Stimulated activated CD4-positive, alpha-beta T cell treated with anti-CD3 and anti-CD28 coated beads, Interleukin-15, amount 100 ng/mL, for 24 hours (primary cell): ENCODE measurements at places on chromosomes 5 and 9.
A peak's percentile ranks its signal among the peaks of the same experiment; 100 is the strongest.

DNA sequence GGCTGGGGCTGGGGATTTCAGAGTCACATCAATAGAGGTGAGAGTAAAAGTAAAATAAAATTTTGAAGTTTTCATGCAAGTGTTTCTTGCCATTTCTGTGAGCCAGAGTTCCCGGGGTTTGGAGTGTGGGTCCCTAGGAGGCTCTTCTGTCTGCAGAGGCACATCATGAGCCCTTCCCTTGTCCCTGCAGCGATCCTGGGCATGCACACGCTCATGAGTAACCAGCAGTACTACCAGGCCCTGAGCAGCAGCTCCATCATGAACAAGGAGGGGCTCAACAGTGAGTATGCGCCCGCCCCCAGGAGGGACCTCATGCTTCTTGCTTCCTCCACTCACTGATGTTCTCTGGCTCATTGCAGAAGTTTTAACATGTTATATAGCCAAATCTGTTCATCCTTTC, 61.1 kb downstream of the TMOD1 start:
- DNase-seq: no peak

GRCh38 chr5:91219803-91220371, 163.2 kb downstream of the ARRDC3 start:
- peak; percentile 51 for DNase-seq

- peak; percentile 3 for DNase-seq
These were observed 101.9 kb downstream of the SLC28A3 start for GRCh38 chr9:84238652-84239051.

- DNase-seq: no peak
These were observed 57.5 kb downstream of the ZNF510 start for GRCh38 chr9:96720435-96720834.

GRCh38 chr5:112616812-112617547, 120.7 kb upstream of the APC start:
- no peak for DNase-seq

DNA sequence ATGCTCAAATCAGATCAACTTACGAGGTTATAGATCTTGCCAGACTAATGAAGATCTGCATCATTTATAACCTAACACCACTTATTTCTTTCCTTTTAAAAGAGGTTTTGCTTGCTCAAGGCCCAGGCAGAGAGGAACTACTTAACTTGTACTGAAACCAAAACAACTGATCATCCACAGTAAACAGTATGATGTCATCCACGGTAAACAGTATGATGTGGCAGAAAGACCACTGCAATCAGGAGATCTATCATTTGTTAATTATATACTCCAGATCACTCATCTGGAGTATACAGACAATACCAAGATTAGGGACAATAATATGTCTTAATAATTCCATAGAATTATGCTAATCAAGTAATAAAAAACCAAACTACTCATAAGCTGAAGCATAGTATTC, 116.8 kb downstream of the ADAMTS6 start:
- no peak for DNase-seq

DNA sequence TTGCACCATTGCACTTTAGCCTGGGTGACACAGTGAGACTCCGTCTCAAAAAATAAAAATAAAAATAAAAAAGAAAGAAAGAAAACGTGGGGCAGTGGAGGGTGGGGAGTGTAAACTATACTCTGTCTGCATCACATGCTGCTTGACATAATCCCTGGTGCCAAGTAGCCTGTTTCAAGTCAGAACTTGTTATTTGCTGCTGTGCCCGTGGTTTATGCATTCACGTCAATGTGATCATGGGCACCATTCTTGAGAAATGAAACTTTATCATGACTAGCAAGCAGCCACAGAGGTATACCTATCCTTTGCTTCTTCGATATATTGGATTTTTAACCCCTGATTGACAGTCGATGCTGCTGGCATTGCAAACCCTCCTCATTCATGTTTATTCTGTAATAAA, 4.1 kb upstream of the SMU1 start:
- DNase-seq: no peak

- DNase-seq: no peak
These were observed 46.6 kb downstream of the OSMR start for GRCh38 chr5:38892363-38892762.

DNA sequence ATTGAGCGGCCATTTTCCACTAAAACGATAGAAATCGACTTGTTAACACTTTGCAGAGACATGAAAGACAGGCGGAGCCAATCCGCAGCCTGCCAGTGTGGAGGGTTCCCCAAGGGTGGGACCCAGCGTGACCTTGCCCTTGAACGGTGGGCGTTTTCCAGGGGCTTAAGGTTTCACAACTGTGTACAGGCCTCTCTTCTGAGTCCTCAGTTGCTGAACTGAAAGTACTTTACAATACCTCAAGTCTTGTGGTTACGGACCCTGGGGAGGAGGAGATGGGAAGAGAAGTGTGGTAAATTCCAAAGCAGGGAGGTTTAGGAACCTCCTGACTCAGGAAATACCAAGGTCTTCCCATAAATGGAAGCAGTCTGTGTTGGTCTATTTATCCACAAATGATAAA, 68.2 kb upstream of the CKMT2 start:
- DNase-seq: no peak

GRCh38 chr5:146018514-146019375, 82.4 kb downstream of the SH3RF2 start:
- DNase-seq: no peak

DNA sequence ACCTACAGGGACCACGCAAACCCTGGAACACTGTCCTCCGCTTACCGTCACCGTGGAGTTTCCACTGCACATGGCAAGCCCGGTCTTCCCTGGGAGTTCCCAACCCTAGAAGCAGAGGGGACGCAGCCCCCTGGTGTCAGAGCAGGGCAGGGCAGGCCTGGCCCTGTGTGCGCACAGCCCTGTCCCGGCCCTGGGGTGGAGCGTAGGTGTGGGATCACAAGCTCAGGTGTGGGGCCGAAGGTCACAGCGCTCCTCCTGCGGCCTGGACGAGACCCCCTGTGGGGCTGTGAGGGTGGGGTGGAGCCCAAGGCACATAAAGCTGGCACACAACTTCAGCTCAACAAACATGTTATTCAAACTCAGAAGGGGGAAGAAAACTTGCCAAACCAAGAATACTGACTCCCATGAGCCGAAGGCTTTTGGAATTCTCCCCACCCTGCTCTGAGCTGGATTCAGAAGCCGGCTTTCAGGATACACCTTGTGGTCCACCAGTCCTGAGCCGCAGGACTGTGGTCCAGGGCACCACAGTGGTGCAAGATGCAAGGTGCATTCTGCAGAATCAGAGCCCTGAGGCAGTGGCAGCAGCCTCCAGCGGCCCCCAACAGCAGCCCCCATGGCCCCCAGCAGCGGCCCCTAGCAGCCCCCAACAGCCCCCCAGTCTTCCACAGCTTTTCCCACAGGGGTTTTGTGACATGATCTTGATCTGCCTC, 11.8 kb upstream of the EXOC3 start:
- peak; percentile 72 for DNase-seq

- peak; percentile 84 for DNase-seq
These were observed 1468.0 kb downstream of the FOXD4L5 start for GRCh38 chr9:63816751-63817621.

DNA sequence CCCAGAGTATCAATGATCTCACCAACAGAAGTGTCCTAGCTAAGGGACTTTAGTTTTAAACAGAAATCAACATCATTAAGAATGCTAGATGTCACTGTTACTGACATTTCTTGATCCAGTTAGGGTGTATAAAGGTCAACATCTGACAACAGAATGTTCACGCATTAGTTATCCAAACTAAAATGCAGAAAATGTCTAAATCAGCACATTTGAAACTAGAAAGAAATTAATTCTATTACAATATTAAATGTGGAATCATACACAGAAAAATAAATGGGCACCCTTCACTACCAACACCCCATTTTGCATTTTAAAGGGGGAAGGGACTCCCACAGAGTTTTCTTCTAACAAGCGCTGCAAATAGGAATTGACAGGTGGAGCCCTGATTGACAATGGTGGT, 24.5 kb downstream of the ELAVL2 start:
- DNase-seq: no peak

DNA sequence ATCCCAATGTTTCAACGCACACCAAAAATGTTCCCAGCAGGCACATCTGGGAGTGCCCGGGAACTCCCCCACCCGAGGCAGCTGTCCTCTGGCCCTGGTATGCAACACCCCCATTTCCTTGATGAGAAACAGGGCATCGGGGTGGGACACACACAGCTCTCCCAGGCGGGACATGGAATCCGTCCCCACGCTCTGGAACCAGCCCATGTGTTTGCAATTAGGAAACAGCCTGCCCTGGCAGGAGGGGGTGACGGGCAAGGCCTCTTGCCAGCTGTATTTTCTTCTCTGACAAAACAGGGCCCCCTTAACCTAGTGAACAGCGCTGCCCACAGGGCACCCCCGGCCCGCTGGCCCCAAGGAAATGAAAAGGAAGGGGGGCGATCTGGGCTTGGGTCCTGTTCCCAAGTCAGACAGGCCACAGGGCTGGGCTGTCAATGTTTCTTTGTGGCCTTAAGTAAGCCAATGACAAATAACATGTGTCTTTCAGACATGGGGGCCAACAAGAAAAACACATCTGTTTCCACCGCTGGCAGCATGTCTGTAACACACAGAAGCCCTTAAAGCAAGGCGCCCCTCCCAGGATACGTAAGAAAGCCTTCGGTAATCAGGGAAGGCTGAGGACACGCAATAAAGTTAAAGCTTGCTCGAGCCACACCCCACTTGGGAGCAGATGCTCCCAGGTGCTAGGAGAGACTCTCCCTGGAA, 125.3 kb downstream of the ROR2 start:
- no peak for DNase-seq

DNA sequence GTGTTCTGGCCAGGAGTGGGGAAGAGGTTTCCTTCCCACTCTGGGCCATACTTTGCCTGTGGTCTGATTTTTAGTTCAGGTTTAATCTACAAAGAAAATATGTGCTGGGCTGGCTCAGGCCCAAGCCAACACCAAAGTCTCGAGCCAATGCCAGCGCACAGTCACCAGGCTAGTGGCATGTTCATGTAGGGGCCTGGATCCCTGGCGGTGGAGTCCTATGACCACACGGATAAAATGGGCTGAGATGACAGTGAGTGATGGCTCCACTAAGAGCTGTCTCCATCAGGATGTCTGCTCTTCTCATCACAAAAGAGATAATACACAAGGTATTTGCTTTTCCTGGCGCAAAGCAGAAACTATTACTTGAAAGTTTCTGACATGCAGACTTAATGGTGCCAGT, 92.9 kb upstream of the PTPN3 start:
- DNase-seq: no peak

GRCh38 chr5:86115164-86115563, 502.6 kb upstream of the COX7C start:
- no peak for DNase-seq

DNA sequence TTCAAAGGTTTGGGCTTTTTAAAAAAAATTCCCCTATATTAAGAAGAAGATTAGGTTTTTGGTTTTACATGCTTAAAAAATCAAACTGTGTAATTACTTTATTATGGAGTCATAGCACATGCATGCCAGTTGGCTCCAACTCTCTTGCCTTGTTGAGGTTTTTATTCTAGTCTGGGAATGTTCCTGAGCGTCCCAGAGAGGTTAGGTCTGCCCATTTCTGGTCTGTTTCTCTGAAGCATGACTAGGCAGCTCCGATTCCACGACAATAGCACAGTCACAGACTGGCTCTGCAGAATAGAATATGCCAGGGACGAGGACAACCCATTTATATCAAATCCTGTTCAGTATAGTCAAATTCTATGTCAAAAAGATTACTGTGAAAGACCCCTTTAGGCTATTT, 217.0 kb downstream of the PCSK5 start:
- DNase-seq: no peak

DNA sequence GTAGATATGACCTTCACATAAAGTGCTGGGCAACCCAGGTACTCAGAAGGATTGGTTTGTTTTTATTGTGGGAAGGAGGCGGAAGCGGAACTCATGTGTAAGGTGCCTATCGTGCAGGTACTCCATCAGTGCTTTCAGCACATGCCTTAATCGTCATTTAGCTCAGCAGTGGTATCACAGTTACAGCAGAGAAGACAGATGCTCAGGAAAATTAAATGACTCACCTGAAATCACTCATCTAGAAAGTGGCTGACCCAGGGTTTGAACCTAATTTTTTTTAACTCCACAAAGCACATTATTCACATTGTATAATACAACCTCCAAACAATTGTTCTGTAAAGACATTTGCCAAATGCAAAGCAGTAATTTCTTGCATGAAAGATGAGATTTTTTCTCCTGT, 2.2 kb downstream of the C5orf46 start:
- no peak for DNase-seq

DNA sequence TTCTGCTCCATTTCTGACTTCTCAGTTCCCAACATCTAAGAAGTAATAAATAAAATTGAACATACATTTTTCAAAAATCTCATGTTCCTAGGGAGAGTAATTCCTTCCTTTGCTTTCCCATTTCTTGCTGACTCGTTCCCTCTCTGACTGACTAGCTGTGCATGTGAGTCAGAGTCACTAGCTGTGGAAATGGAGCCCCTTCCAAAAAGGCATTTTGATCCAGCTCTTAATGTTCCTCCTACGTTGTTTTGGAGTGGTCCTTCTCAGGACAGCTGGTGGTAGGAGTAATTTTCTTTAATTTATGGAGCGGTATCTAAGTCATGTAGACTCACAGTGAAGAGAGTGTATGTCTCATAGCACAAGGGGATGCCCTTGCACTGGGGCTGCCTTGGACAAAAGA, 460.2 kb downstream of the GADD45G start:
- DNase-seq: no peak

DNA sequence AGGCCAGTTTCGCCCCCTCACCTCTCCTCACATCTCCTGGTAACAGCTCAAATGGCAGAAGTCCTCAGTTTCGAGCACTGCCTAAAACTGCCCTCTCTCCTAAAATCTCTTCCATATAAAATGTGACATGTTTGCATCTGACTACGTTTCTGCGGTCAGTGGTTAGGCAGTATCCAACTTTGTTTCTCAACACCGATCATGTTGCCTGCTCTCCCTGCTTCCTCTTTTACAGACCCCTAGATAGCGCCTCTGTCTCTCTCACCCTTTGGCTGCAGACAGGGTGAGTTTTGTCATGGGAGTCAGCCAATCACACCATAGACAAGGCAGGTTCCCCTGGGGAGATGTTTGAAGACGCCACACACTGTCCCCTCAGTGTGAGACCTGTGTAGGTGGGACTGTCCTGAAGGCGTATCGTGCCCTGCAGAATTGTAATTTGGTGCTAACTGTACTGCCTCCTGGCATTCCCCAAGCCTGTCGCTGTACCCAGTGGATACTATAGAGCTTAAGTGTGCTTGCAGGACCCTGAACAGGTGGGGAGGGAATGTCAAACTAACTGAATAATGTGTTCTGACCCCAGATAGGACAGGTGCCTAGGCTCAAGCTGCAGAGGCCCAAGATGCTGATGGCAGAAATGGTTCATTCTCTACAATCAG, 1.1 kb downstream of the HEXB start:
- peak; percentile 11 for DNase-seq

DNA sequence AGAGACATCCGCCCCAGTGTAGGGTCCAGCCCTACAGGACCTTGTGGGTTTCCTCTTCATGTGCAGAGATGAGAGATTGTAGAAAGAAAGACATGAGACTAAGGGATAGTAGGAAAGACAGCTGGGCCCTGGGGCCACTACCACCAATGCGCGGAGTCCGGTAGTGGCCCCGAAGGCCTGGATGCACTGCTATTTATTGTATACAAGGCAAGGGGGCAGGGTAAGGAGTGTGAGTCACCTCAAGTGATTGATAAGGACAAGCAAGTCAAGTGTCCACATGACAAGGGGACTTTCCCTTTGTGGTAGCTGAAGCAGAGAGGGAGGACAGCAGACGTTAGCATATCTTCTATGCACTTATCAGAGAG, 6.2 kb upstream of the TMEM141 start:
- DNase-seq: no peak
